Breast epithelium (tissue), 4 donors: ENCODE measurements at places on chromosomes 5 and 9. TPM values are rescaled to one million over a fixed set of nuclear protein-coding genes. Genes with fewer than 3 reads are reported as not detected.

GRCh38 chr5:43121233-43121912 is 659 bp downstream of the ZNF131 start:
- H3K4me3 ChIP-seq, result peak overlapping the region; percentile 78
- peak; percentile 96 for DNase-seq
- H3K4me1 ChIP-seq, result peaks cover 12% of the 10 kb centered on the region
- no peaks in the 10 kb centered on the region for H3K27me3 ChIP-seq
- peak overlapping the region; percentile 99 for H3K27ac ChIP-seq

- no peak overlapping the region for H3K4me3 ChIP-seq
- no peak overlapping the region for H3K27ac ChIP-seq
- no peaks in the 10 kb centered on the region for H3K36me3 ChIP-seq
- no peak for DNase-seq
- H3K27me3 ChIP-seq, result no peaks in the 10 kb centered on the region
Observed at GRCh38 chr5:56722317-56722716, 93.0 kb upstream of the MAP3K1 start.

- H3K4me1 ChIP-seq, result no peaks in the 10 kb centered on the region
- H3K27ac ChIP-seq, result peak overlapping the region; percentile 66
- no peaks in the 10 kb centered on the region for H3K36me3 ChIP-seq
- DNase-seq, result no peak
Observed at GRCh38 chr5:72434056-72434780, 73.0 kb downstream of the ZNF366 start.

DNA sequence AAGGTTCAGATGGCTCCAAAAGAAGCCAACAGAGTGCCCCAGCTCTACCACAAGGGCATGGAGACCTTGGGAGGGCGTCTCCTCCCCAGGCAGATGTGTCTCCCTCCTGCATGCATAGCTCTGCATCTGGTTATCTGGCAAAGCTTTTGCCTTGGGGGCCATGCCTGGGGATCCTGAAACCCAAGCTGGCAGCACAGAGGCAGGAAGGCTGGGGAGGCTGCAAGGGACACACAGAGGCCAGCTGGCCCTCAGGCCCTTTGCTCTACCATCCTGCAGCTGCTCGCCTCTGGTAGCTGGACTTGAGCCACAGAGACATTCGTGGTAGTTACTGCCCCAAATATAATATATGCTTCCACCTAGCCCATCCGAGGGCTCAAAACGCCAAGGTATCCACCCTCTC is 3.9 kb downstream of the SEPTIN8 start:
- no peaks in the 10 kb centered on the region for H3K36me3 ChIP-seq
- no peak for DNase-seq
- H3K4me3 ChIP-seq, result no peak overlapping the region
- peaks cover 5% of the 10 kb centered on the region for H3K4me1 ChIP-seq
- H3K27ac ChIP-seq, result peak overlapping the region; percentile 14

- no peak overlapping the region for H3K27ac ChIP-seq
- H3K4me3 ChIP-seq, result no peak overlapping the region
- H3K36me3 ChIP-seq, result no peaks in the 10 kb centered on the region
Observed at GRCh38 chr5:97576956-97577355, 393.9 kb upstream of the RIOK2 start.

DNA sequence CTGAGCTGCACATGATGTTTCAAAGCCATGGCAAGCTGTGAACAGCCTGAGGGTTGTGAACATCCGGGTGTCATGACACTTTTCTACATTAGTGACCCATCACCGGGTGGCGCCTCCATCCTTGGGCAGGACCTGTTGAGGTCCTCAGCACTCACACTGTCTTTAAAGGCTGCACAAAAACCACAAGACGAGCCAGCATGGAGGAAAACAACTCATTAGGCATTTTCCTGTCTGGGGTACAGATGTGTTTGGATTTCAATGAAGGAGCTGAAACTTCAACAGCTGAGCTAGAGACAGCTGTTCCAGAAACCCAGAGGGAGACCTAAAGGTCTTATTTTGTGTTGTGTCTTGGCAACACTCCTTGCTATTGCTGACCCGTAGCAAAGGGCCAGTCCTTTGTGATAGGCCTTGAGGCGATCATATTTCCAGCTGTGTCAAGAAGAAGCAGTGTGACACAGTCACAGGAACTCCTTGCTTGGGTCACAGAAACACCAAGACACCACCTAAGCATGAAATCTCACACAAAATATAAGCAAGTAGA is 151.8 kb upstream of the VLDLR start:
- H3K4me3 ChIP-seq, result no peak overlapping the region
- no peak for DNase-seq
- no peaks in the 10 kb centered on the region for H3K4me1 ChIP-seq
- H3K27me3 ChIP-seq, result no peaks in the 10 kb centered on the region
- no peaks in the 10 kb centered on the region for H3K36me3 ChIP-seq

LHX6 gene
- total RNA-seq, result 4.8 TPM

CDH10 gene
- total RNA-seq, result not detected

- no peaks in the 10 kb centered on the region for H3K27me3 ChIP-seq
- H3K27ac ChIP-seq, result no peak overlapping the region
- no peaks in the 10 kb centered on the region for H3K4me1 ChIP-seq
- DNase-seq, result no peak
- no peaks in the 10 kb centered on the region for H3K36me3 ChIP-seq
- H3K4me3 ChIP-seq, result no peak overlapping the region
Observed at GRCh38 chr9:4206718-4207117, 93.2 kb downstream of the GLIS3 start.

- H3K4me3 ChIP-seq, result no peak overlapping the region
- no peaks in the 10 kb centered on the region for H3K27me3 ChIP-seq
- H3K4me1 ChIP-seq, result no peaks in the 10 kb centered on the region
- no peak for DNase-seq
- H3K27ac ChIP-seq, result no peak overlapping the region
Observed at GRCh38 chr9:135117281-135117680, 29.8 kb downstream of the OLFM1 start.

UNC13B gene
- total RNA-seq, result 19.3 TPM

PCDHA4 gene
- 5.4 TPM for total RNA-seq

DNA sequence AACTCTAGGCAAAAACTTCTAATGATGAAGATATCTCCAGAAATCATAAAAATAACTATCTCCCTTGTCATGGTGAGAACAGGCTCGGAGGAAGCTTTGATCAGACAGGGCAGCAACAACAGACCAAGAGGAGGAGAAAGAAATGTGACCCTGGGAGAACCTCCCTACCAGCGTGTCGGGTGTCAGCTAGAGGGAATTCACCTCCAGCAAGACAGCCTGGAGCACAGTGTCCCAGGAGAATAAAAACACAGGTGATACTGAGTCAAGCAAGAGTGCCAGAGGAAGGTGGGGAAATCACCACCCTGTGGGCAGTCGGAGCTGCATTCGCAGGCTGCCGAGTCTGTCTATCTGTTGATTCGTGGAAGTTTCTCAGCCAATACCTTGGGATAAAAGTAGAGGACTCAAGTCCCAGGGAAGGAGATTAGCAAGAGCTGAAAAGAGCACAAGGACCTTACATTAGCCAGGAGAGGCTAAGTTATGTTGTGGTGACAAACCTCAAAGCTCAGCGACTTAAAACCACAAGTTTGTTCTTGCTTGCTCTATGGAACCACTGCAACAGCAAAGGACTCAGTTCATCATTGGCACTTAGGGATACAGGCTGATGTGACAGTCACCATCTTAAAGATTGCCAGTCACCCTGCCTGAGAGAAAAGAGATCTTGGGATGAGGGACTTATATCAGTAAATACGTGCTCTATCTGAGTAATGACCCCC is 598.3 kb downstream of the CCDC171 start:
- no peaks in the 10 kb centered on the region for H3K27me3 ChIP-seq
- no peaks in the 10 kb centered on the region for H3K36me3 ChIP-seq
- no peak overlapping the region for H3K27ac ChIP-seq
- no peak overlapping the region for H3K4me3 ChIP-seq
- no peaks in the 10 kb centered on the region for H3K4me1 ChIP-seq
- DNase-seq, result no peak

- no peak overlapping the region for H3K4me3 ChIP-seq
- H3K36me3 ChIP-seq, result no peaks in the 10 kb centered on the region
- H3K27me3 ChIP-seq, result no peaks in the 10 kb centered on the region
- no peak overlapping the region for H3K27ac ChIP-seq
Observed at GRCh38 chr5:142193114-142193428, 84.5 kb downstream of the NDFIP1 start.

GBGT1 gene
- 15.0 TPM for total RNA-seq
